ENCODE measurements at places on chromosomes 7 and 10. TPM values are rescaled to one million over a fixed set of nuclear protein-coding genes. Genes with fewer than 3 reads are reported as not detected.

GRCh38 chr7:100803398-100804161 is 23.7 kb downstream of the EPHB4 start:
- peak; percentile 93 for DNase-seq

GRCh38 chr10:650886-651615 is 38.4 kb downstream of the DIP2C start:
- DNase-seq = no peak

DNA sequence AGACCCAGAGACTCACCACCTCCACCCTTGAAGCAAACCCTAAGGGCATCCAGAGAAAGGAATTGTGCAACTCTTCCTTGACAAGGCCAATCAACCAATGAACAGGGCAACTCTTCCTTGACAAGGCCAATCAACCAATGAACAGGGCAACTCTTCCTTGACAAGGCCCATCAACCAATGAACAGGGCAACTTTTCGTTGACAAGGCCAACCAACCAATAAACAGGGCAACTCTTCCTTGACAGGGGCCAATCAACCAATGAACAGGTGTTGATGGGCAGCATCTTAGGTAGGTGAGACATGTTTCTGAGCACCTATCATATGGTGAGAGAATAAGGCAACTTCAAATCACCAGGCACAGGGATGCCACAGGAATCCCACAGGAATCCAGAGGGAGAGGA is 181.5 kb upstream of the RNF32 start:
- DNase-seq = no peak

GRCh38 chr7:18566829-18567228 is 71.3 kb downstream of the HDAC9 start:
- DNase-seq = no peak

GRCh38 chr10:19775296-19775695 is 40.9 kb upstream of the PLXDC2 start:
- DNase-seq = no peak

DNA sequence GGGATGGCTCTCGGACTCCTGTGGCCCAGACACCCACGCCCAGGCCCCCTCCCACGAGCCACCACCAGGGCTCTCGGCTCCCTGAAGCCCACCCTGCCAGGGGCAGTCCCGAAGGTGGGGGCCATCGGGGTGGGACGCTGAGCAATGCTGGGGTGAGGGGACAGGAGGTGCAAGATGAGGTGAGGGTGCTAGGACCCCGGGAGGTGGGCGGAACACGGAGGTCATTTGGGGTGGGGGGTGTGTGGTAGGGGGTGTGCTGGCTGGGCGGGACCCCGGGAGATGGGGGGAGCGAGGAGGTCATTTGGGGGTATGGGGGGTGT is 17.0 kb upstream of the LFNG start:
- no peak for DNase-seq

DNA sequence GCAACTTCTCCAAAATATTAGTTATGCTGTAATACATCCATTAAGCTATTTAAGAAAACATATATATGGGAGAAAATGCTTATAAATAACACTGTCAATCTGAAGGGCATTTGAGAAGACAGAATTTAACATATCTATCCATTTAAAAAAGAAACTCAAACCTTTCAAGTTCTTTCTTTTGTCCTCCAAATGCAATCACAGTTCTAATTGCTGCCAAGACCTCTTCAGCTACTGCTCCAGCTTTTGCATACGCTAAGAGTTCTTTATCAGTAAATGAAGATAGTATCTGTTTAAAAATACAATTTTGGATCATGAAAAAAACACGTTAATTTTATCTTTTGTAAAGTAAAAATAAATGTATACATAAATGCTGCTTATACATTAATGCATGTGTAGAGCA is 39.6 kb downstream of the ABCB1 start:
- no peak for DNase-seq

GRCh38 chr7:28921822-28922221 is 36.3 kb downstream of the TRIL start:
- DNase-seq = peak; percentile 81

- no peak for DNase-seq
Measured at GRCh38 chr7:113141803-113142202, 23.4 kb upstream of the SMIM30 start.

DNA sequence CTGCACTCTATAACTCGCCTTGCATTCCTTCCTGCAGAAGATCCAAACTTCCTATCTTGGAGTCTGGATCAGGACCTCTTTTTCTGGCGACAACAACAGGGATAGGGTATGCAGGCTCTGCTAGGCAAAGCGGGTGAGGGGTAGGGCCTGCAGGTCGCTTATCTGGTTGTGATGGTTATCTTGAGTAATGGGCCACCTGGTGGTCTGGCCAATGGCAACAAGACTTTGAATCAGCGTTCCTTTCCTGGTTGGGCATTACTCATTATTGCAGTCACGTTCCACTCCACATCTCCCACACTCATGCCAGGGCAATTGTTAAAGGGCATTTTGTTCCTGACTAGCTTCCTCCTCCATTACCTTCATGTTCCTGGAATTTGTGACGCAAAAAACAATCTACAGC is 48.4 kb upstream of the PLXDC2 start:
- no peak for DNase-seq

DNA sequence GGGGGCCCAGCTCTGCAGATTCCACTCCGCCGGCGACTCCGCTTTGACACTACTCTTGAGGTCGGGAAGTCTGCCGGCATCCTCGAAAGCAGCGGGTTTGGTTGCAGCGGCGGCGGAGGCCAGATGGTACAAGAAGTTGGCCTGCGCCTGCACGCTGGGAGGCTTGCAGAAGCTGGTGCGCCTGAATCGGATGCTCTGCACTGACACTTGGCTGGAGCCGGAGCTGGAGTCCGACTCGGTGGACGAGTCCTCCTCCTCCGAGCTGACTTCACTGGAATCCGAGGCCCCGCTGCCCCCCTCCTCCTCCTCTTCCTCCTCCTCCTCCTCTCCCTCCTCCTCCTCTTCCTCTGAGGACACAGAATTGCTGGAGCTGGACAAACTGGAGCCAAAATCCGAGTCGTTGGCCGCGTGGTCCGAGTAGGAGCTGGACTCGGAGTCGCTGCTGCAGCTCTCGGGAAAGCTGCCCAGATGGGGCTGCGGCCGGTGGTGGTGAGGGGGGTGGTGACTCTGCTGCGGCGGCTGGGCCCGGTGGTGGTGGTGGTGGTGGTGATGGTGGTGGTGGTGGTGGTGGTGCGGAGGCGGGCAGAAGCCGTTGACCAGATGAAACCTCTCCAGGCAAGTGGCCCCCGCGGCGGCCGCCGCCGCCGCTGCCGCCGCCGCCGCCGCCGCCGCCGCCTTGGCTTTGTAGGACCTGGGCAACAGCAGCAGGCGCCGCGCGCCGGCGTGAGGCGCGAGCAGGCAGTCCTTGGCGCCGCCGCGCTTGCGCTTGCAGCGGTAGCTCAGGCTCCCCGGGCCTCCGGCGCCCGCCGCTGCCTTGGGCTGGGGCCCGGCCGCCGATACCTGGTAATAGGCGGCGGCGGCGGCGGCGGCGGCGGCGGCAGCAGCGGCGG is 9.0 kb downstream of the SKIDA1 start:
- peak; percentile 86 for DNase-seq

- DNase-seq = no peak
Measured at GRCh38 chr10:9895453-9895852, 1122.2 kb upstream of the CELF2 start.

DNA sequence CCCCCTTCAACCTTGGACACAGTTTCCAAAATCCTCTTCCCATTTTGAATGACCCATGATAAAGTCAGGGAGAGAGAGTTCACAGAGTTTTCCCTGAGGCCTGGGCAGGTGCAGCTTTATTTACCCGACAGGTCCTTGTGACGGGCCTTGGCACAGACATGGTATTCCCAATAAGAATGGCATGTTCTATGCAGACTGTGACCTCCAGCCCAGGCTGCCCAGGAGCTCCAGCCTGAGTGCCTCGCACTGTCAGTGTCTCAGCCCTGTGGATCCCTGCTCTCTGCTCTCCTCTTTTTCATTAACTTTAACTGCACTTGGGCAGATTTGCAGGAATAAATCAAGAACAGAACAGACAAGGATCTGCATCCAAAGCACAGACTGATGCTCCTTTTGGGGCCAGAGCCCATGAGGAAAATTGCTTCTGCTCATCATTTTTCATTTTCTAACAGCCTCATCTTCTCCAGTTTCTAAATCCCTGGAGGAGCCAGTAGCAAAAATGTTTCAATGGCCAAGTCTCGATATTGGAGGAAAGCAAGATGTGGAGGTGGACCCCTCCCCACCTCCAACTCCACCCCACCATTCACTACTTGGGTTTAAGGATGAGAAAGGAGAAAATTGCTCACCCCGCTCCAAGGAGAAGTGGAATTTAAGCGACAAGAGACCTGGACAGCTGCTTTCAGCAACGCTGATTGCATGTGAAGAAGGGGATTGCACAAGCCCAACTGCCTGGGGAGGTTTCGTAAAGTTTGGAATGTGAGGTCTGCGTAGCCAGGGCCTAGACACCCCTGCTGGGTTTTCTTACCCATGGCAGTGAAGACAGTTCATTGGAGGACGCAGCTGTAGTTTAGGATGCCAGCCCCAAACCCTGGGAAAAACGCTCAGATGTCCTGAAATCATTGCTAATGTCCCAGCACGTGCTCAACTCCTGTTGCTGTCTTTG is 225.9 kb downstream of the WDR11 start:
- peak; percentile 91 for DNase-seq

DNA sequence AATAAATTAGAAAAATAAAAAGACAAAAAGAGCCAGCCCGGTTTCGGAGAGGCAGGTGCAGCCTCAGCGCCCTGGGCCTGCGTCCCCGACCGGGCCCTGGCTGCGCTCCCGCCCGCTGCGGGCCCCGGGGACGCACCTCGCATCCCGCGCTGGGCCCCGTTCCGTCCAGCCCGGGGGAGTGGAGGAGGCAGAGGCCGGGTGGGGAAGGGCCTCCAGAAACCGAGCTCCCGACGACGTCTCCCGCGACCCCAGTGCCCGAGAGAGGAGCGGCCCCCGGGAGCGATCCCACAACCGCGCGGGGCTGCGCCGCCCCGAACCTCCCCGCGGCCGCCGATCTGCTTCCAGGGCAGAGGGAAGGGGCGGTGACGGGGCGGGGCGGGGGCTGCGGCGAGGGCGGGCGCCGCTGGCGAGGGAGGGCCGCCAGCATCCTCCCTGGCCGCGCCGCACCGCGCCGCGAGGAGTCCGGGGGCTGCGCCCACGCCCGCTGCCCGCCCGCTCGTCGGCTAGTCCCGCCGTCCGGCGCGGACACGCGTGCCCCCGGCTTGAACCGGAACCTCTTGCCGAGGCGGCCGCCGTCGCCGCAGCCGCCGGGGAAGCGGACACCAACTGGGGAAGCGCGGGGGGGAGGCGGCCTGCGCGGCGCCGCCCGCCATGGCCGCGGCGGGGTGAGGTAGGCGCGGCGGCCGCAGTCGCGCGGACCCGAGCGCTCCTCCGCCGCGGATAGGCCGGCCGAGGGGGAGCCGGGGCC is at the start of gene CCNY:
Gene CCNY, plus strand, starts transcription at position 426 of the 748 bp plus-strand sequence. CDS start 545 bp downstream, outside the sequence.
- peak; percentile 82 for DNase-seq

DNA sequence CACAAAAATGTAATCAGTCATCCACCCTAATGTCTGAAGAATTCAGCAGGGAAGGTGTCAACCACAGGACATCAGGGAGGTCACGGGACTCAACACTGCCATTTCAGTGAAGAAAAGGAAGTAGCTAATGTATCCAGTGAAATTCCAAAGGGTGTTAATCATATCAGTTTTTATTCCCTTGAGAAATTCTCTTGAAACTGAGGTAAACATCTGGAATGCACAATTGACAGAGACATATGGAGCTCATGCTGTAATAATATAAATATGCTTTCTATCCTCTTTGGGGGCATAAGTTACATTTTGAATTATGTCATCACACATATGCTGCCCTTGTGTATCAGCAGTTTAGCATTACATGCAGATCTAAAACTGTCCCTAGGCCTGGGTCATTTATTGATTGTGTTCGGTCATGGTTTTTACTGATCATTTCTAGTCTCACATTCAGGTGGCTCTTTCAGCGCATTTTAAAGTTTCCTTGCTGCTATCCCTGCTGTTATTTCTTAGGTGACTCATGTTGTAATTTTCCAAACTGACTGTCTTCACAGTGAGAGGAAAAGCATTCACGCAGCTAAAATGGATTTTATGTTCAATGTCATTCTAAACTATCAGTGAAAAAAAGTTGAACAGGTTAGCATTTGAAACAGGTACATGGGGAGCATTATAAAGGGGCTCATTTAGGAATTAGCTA is 273.9 kb downstream of the TSPAN12 start:
- DNase-seq = no peak

GRCh38 chr10:98217801-98218200 is 50.2 kb downstream of the LOXL4 start:
- no peak for DNase-seq

GRCh38 chr10:62456611-62457101 is 82.5 kb downstream of the ZNF365 start:
- no peak for DNase-seq

GRCh38 chr7:26944501-26945358 is 80.3 kb upstream of the SKAP2 start:
- no peak for DNase-seq

GRCh38 chr7:88243345-88243909 is 23.6 kb upstream of the SRI start:
- peak; percentile 81 for DNase-seq

- no peak for DNase-seq
Measured at GRCh38 chr10:102549549-102549948, 45.8 kb downstream of the SUFU start.

GRCh38 chr10:14727465-14727864 is 47.2 kb downstream of the FAM107B start:
- no peak for DNase-seq

DNA sequence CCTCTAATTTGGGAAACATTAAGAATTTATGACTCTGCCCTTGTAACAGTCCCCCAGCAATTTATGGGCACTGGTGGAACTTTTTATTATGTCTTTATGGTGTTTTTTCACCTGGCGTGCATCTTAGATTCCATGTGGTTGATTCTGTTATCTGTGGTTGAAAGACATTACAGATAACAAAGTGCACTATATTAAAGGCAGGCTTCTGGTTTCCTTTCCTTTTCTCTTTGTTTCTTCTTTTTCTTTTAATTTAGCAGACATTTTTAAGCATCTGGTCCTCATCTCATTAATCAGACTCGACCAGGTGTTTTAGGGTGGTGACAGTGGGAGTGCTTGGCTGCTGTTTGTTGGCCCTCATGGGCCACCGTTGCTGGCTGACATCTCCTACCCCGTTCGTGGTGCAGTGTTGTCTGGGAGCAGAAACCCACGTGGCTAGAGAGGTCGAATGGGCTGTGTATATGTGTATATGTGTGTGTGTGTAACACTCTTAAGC is 77.4 kb downstream of the LRMDA start:
- DNase-seq = peak; percentile 28

- no peak for DNase-seq
Measured at GRCh38 chr7:93837245-93837644, 53.3 kb downstream of the TFPI2 start.

RINT1 gene
- total RNA-seq = 9.9 TPM

HOXA10 gene
- not detected for total RNA-seq

SPDYE6 gene
- total RNA-seq = 0.18 TPM

UPK3BL1 gene
- total RNA-seq = 59.0 TPM

BTBD16 gene
- total RNA-seq = not detected

GJD4 gene
- total RNA-seq = 0.24 TPM

MOGAT3 gene
- not detected for total RNA-seq

ZNF25 gene
- 2.4 TPM for total RNA-seq

CYP26C1 gene
- 0.06 TPM for total RNA-seq

LBX1 gene
- not detected for total RNA-seq

SKAP2 gene
- total RNA-seq = 0.81 TPM

IRF5 gene
- not detected for total RNA-seq

ARF5 gene
- total RNA-seq = 280 TPM

PHKG1 gene
- total RNA-seq = 0.21 TPM

ZNF438 gene
- 6.0 TPM for total RNA-seq

PLXDC2 gene
- 22.6 TPM for total RNA-seq

TMEM229A gene
- total RNA-seq = 0.18 TPM

ANKRD1 gene
- 39.1 TPM for total RNA-seq
